OCI-LY7 (cell line): ENCODE measurements at places on chromosomes 4 and X. TPM values are rescaled to one million over a fixed set of nuclear protein-coding genes. Genes with fewer than 3 reads are reported as not detected.
A peak's percentile ranks its signal among the peaks of the same experiment; 100 is the strongest.

DNA sequence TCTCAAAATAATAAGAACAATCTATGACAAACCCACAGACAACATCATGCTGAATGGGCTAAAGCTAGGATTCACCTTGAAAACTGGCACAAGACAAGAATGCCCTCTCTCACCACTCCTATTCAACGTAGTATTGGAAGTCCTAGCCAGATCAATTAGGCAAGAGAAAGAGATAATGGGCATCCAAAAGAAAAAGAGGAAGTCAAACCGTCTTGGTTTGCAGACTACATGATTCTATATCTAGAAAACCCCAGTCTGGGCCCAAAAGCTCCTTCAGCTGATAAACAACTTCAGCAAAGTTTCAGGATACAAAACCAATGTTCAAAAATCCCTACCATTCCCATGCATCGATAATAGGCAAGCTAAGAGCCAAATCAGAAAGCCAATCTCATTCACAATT is 59.0 kb downstream of the CHM start:
- DNase-seq, result no peak

DNA sequence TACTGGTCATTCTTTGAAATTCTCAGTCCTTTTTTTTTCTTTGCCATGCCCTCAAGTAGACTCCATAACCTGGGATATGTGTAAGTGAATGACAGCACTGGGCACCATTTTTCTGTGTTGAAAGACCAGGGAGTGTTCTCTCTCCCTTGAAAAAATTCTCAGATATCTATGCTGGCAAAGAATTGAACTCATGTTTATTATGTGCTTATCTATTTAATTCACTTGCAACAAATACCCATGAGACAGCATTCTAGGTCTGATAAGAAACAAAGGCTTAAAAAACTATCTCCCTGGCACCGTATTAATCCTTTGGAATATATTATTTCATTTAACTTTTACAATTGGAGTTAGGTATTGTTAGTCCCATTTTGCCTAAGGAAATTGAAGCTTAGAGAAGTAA is 36.7 kb downstream of the LARP7 start:
- no peak for DNase-seq

DNA sequence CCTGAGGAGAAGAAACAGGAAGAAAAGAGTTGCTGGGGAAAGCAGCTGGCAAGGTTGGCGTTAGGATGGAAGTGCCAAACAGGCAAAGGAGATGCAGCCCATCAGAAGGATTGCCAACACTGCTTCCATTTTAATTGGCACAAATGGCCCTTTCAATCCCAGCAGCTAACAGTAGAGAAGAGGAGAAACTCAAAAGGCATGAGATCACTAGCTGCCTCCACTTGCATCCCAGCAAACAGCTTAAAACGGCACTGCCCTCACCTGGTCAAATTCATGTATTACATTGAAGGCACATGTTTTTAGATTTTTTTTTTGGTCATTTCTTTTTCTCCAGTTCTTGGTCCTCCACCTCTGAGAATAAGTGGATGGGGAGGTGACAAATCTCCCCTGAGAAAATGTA is 14.9 kb upstream of the LOC101059915 start:
- peak; percentile 70 for DNase-seq

DNA sequence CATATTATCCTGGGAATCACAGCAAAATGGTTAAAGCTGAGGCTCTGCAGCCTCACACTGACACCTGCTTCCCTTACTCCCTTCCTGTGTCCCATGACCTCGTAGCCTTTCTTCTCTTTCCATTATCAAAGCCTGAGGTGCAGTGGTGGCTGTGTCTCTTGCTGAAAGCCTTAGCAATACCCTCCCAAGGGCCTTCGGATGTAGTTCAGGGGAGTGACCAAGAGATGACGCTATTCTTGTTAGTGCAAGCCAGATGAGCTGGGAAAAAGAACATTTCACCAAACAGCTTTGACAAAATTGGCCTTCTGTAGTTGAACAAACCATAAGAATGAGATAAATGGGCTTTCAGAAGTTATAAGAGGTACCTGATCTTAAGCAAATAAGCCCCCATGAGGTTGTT is 31.6 kb downstream of the SMIM10L2A start:
- DNase-seq, result no peak

DNA sequence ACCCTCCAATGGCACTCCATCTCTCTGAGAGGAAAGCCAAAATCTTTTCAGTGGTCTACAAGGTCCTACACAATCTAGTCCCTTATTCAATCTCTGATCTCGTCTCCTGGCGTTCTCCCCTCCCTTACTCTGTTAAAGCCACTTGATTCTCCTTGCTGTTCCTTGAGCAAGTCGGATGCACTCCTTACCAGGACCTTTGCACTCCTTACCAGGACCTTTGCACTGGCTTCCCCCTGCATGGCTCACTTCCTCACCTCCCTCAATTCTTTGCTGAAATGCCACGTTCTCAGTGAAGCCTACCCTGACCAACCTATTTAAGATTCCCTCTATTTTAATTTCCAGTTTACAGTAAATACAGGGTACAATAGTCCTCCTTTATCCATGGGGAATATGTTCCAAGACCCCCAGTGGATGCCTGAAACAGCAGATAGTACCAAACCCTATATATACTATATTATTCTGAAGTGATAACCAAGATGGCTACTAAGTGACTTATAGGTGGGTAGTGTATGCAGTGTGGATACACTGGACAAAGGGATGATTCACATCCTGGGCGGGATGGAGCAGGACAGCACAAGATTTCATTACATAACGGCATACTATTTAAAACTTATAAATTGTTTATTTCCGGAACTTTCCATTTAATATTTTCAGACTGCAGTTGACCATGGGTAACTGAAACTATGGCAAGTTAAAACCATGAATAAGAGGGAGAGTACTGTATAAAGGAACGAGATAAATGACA is 6.5 kb upstream of the DLG3 start:
- no peak for DNase-seq

DNA sequence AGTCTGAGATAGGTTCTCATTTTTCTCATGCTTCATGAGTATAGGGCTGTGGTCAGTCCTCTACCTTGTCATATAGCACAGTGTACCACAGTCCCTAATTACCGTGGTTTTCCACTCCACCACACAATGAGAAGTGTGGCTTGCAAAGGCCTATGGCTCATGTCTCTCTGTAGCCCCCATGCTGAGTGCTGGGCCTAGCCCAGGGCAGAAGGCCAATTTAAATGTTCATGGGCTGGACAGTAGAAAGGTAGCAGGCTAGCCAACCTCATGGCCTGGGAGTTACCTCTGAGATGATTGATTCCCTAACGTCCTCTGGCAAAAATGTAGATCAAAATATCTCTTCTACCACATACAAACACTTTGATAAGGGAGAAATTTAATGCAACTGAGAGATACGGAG is 222.5 kb downstream of the AFF2 start:
- no peak for DNase-seq

- peak; percentile 10 for DNase-seq
These were observed 120.8 kb downstream of the SMIM20 start for GRCh38 chr4:26034849-26035248.

DNA sequence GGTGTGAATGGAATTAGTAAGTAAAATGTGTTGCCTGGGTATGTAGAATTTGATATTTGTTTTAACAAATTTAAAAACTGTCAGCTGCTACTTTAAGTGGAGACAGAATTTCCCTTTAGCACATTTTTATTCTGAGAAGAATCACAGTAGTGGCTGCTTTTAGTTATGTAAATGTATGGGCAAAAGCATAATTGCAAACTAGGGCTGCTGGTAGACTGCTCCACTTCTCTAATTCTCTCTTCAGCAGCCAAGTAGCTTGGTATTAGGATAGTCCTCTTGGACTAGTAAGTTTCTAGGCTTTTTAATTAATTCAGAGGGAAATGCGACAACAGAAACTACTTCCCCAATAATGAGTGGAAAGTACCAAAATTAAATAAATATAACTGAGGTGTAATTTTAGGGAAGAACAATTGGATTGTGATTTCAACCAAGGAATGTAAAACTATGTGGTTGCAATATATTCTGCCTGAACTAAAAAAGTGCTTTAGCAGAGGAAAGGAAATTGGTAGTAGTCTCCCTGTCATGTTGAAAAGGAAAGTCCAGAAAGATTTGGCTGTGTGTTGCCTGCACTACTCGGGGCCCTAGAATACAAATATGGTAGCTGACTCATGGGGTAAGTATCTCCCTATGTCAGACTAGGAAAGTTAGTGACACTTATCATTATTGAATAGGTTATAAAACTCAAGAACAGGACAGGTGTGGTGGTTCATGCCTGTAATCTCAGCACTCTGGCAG is 9.2 kb upstream of the EIF4E start:
- DNase-seq, result no peak

The MMRN1 gene
- total RNA-seq, result 0.13 TPM in 1 of 2 replicates, not detected in the other

The NXF2B gene
- total RNA-seq, result not detected in 2 replicates

The NONO gene
- total RNA-seq, result 488 and 532 TPM in 2 replicates

The SEPSECS gene
- total RNA-seq, result 13.0 and 15.9 TPM in 2 replicates
